T-cell (primary cell): ENCODE measurements at places on chromosomes 3 and 15. TPM values are rescaled to one million over a fixed set of nuclear protein-coding genes. Genes with fewer than 3 reads are reported as not detected.

GRCh38 chr3:40170395-40170794, 139.1 kb upstream of the EIF1B start:
- DNase-seq: no peak

- DNase-seq: no peak
These were observed 3.4 kb upstream of the MEIS2 start for GRCh38 chr15:37103475-37104423.

- DNase-seq: no peak
These were observed 70.8 kb upstream of the KLF13 start for GRCh38 chr15:31255732-31256377.

Gene PLA2G4F
- 0.10 TPM for total RNA-seq

Gene SERPINI2
- not detected for total RNA-seq

Gene ZNF501
- total RNA-seq: 0.65 TPM

Gene SEMA3G
- total RNA-seq: 1.3 TPM
